Choroid plexus epithelial cell (primary cell): ENCODE measurements at places on chromosomes 1 and 21.
A peak's percentile ranks its signal among the peaks of the same experiment; 100 is the strongest.

DNA sequence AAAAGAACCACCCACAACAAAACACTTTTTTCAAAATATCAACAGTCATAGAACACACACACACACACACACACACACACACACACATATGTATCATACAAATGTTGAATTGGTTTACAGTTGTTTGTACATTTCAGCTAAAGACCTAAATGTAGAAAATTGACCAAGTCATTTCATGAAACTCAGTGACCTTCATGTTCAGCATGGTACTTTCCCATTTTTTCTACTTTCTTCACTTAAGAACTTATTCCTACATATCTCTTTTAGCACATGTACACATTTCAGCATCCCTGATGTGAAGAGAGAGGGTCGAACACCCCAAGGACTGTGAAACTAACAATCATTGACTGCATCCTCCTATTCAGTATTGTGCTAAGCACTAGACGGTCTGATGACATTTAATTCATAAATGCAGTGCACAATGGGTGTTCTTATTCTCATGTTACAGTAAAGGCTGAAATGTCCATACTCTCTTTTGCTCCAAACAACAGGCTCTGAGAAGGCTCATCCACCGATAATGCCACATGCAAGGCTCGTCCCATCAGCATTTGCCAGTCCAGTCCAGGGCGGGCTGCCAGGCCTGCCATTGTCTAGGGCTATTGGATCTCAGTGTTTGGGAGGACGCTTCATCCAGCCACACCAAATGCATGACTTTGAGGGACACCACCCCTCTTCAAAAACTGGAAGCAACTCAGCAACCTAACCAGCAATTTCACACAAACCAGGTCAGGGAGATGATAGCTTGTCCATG, 150.1 kb upstream of the RUNX1 start:
- DNase-seq = no peak

DNA sequence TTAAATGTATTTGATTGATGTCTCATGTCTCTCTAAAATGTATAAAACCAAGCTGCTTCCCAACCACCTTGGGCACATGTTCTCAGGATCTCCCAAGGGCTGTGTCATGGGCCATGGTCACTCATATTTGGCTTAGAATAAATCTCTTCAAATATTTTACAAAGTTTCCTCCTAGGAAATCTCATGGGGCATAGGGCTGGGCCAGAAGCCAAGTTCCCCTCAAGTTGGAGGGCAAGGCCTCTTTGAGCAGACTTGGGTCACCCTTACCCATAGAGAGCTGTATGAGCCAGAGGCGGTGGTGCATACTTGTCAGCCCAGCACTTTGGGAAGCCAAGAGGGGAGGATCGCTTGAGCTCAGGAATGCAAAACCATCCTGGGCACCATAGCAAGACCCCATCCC, 2.3 kb upstream of the FBXO42 start:
- DNase-seq = no peak

DNA sequence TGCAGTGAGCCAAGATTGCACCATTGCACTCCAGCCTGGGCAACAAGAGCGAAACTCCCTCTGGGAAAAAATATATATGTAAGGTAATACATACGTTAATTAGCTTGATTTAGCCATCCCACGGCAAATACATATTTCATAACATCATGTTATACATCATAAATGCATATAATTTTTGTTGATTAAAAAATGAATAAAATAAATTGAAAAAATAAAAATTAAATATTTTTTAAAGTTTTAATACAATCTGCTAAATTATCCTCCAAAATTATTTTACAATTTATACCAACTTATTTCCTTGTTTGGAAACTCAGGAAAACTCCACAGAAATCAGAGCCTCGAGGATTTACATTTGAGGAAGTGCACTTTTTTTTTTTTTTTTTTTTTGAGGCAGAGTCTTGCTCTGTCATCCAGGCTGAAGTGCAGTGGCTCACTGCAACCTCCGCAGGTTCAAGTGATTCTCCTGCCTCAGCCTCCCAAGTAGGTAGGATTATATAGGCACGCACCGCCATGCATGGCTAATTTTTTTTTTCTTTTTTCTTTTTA, 12.6 kb upstream of the IPO9 start:
- DNase-seq = no peak

- DNase-seq = peak; percentile 1
Measured at GRCh38 chr1:159339536-159339935, 37.4 kb downstream of the FCER1A start.

- DNase-seq = peak; percentile 72
Measured at GRCh38 chr21:14773777-14774345, 227.7 kb upstream of the SAMSN1 start.

DNA sequence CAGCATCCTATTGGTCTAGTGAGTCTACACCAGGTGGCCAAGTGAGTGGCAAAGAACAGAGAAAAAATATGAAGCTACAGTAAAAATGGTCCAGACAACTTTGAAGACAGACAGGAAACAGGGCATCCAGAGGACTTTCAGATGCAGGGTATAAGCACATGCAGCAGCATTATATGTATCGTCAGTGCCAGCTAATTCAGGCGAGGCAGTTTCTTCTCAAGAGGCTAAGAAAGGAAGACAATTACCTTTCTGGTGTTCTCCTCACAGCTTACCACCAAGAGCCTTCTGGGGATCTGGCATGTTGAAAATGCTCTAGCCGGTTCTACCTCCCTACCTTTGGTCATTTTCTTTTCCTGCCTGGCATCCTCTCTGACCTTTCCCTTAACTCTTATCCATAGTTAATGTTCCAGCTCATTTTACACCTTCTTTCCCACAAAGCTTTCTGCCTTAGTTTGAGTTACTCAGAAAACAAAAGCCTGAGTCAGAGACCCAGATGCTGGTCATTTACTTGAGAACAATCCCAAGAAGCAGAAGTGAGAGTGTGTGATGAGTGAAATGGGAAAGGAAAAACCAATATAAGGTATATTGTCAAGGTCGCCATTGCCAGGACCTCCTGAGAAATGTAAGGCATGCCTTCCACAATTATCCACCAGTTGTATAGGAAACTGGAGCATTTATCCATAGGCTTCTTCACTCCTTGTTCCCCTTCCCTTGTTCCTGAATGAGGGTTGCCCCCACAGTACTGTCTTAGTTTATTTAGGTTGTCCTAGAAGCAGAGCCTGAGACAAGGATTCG, 444.1 kb downstream of the PLPP3 start:
- DNase-seq = no peak

- no peak for DNase-seq
Measured at GRCh38 chr1:214440219-214440965, 111.0 kb downstream of the PTPN14 start.
